ENCODE measurements at places on chromosomes 11 and 22. TPM values are rescaled to one million over a fixed set of nuclear protein-coding genes. Genes with fewer than 3 reads are reported as not detected.

INS gene
- not detected for total RNA-seq

DNA sequence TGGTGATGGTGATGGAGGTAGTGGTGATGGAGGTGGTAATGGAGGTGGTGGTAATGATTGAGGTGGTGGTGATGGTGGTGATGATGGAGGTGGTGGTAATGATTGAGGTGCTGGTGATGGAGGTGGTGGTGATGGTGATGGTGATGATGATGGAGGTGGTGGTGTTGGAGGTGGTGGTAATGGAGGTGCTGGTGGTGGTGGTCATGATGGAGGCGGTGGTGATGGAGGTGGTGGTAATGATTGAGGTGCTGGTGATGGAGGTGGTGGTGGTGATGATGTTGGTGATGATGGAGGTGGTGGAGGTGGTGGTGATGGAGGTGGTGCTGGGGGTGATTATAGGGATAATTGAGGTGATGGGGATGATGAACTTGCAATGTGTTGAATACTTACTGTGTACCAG is 79.9 kb downstream of the MPPED1 start:
- no peaks in the 10 kb centered on the region for H3K4me1 ChIP-seq
- no peaks in the 10 kb centered on the region for H3K27me3 ChIP-seq
- DNase-seq: no peak
- H3K36me3 ChIP-seq: no peaks in the 10 kb centered on the region

- H3K4me3 ChIP-seq: no peak overlapping the region
- H3K36me3 ChIP-seq: no peaks in the 10 kb centered on the region
- H3K4me1 ChIP-seq: no peaks in the 10 kb centered on the region
- no peak overlapping the region for H3K27ac ChIP-seq
- no peaks in the 10 kb centered on the region for H3K27me3 ChIP-seq
These were observed 12.6 kb upstream of the SPON1 start for GRCh38 chr11:13949876-13950275.

DNA sequence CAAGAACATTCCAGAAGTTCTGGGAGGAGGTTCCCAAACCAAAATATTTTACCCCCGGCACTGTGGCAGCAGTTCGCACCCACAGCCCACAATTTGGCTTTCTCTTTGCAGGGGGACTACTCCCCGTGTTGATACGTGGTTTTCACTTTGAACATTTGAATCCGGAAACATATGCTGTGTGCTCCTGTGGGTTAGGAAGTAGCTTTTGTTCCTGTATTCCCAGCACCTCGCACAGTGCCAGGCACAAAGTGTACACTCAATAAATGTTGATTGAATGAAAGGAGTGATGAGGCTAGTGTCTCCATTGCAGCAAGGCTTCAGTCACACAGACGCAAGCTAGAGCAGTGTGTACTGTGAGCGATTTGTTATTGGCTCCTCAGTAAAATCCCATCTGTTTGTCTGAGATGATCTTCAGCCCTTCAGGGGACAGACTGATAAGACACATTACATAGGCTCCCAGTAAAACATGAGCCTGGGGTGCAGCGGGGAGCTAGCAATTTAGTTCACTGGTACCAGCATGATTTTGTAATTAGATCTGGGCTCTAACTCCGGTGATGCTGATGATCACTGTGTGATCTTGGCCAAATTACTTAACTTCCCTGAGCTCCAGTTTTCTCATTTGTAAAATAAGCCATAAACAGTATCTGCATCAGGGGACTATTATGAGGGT is 2.2 kb downstream of the LAYN start:
- H3K27me3 ChIP-seq: no peaks in the 10 kb centered on the region
- no peak overlapping the region for H3K4me3 ChIP-seq
- no peak overlapping the region for H3K27ac ChIP-seq
- no peaks in the 10 kb centered on the region for H3K36me3 ChIP-seq
- no peak for DNase-seq
- no peaks in the 10 kb centered on the region for H3K4me1 ChIP-seq

- DNase-seq: no peak
- H3K27ac ChIP-seq: no peak overlapping the region
- no peak overlapping the region for H3K4me3 ChIP-seq
- H3K27me3 ChIP-seq: no peaks in the 10 kb centered on the region
These were observed 21.0 kb downstream of the ZNRF3 start for GRCh38 chr22:28904211-28904896.

DNA sequence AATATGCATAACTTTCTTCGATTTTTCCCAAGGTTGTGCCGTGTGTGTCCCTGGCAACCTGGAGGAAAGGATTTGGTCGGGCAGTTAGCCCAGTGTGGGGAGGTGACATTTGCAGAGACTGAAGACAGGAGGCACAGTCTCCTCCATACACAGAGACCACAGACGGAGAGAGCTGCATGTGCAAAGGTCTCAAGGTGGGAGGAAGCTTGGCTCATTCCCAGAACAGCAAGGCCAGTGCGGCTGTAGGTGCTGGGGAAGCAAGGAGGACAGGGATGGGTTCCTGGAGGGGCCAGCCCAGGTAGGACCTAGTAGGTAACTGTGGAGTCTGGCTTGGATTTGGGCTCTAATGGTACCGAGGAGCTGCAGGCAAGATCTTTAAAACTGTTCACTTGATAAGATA is 20.7 kb upstream of the CPT1A start:
- H3K4me3 ChIP-seq: no peak overlapping the region
- no peaks in the 10 kb centered on the region for H3K36me3 ChIP-seq
- no peak for DNase-seq
- no peak overlapping the region for H3K27ac ChIP-seq
- H3K4me1 ChIP-seq: no peaks in the 10 kb centered on the region

HTR3A gene
- not detected for total RNA-seq
